ENCODE measurements at places on chromosomes 1 and 21.

- no peak for DNase-seq
Measured at GRCh38 chr1:193458628-193459027, 272.2 kb upstream of the B3GALT2 start.

GRCh38 chr21:45250914-45251634, 36.6 kb downstream of the POFUT2 start:
- no peak for DNase-seq

- DNase-seq, result no peak
Measured at GRCh38 chr1:906600-907420, 16.9 kb upstream of the SAMD11 start.

DNA sequence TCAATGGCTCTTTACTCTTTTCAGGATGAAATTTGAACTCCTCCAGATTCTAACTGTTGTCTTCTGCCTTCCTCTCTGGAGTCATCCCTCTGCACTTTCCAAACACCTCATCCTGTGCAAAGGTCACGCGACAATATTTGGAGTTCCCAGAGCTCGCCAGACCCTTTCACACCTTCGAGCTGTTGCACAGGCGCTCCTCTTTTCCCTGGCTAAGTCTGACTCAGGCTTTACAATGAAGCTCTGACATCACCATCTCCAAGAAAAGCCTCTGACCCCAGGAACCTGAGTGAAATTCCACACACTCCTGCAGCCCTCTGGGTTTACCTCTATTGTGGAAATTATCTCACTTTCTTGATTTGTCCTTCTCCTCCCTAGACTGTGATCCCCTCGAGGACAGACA, 270.3 kb downstream of the RGS7 start:
- no peak for DNase-seq

DNA sequence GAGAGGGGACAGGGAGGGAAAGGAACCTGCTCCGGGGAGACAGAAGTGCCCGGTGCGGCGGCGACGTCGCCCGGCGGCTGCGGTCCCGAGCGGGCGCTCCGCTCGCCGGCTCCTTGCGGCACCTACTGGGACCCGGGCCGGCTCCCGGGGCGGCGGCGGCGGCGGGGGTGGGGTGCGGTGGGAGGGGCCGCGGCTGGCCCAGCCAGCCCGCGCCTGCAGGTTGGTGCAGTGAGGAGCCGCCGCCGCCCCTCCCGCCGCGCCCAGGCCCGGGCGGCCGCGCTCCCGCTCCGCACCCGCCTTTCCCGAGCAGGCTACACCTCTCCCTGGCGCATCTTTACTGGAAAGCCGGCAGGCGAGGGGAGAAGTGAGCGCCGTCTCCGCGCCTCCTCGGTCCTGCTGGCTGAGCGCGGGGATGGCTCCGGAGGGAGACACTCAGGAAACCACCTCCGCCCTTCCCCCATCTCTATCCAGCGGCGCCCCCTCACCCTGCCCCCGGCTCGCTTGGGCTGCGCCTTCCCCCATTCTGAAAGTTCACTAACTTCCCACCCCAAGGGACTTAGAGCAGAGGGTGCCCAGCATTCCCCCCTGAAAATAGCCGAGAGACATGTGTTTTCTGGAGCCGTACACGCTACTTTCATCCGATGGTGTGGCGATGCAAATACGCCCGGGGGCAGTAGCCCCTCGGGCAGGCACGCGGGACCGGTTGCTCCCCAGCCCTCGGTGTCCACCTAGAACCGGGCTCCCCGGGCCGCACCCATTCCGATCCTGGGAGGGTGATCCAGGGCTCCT, at the start of gene PLD5:
PLD5 (minus strand) TSS at position 127 of the 789 bp plus-strand sequence.
- no peak for DNase-seq

GRCh38 chr1:245500546-245500945, 345.8 kb downstream of the KIF26B start:
- no peak for DNase-seq

GRCh38 chr1:98211271-98211845, 290.5 kb upstream of the DPYD start:
- DNase-seq, result no peak

- DNase-seq, result no peak
Measured at GRCh38 chr1:214324896-214325800, 44.2 kb downstream of the SMYD2 start.

- no peak for DNase-seq
Measured at GRCh38 chr1:10975567-10976326, 36.7 kb upstream of the TARDBP start.

GRCh38 chr21:34639250-34639649, 24.3 kb upstream of the RCAN1 start:
- no peak for DNase-seq

DNA sequence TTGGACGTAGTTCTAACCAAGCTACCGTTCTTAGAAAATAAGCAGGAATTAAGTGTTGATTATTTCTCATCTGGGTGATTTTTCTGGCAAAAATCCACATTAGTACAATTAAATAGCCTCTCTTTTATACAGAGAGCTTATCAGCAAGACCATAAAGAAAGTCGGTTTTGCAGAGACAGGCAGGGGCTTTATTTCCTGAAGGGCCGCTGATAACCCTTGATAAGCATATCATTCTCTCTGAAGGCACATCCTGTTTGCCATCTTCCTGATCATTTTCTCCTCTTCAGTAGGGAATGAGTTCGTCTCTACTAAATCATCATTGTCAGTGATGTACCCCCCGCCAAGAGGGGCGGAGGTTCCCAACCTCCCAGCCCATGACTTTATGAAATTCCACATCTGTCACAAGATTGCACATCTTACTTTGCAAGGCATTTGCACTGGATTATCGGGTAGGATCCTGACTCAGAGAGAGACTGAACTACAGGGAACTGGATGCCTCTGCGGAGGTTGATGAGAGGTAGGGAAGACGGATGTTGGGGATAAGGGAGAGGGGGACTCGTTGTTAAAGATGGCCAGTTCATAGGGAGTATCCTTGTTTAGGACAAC, 115.7 kb downstream of the KCNJ6 start:
- peak; percentile 49 for DNase-seq

- DNase-seq, result no peak
Measured at GRCh38 chr1:112472142-112472541, 36.6 kb upstream of the WNT2B start.

- no peak for DNase-seq
Measured at GRCh38 chr1:67659229-67659628, 25.8 kb upstream of the GADD45A start.

DNA sequence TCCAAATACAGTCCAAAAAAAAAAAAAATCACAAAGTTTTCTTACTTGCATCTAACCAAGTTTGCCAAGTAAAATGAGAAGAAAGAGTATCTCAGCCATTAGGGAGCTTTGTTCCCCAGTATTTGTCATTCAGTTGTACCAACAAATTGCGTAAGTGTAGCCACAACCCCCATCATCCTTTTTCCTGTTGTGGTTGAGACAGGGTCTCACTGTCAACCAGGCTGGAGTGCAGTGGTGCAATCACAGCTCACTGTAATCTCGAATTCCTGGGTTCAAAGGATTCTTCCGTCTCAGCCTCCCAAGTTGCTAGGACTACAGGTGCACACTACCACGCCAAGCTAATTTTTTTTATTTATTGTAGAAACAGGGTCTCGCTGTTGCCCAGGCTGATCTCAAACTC, 9.5 kb downstream of the STX6 start:
- no peak for DNase-seq

DNA sequence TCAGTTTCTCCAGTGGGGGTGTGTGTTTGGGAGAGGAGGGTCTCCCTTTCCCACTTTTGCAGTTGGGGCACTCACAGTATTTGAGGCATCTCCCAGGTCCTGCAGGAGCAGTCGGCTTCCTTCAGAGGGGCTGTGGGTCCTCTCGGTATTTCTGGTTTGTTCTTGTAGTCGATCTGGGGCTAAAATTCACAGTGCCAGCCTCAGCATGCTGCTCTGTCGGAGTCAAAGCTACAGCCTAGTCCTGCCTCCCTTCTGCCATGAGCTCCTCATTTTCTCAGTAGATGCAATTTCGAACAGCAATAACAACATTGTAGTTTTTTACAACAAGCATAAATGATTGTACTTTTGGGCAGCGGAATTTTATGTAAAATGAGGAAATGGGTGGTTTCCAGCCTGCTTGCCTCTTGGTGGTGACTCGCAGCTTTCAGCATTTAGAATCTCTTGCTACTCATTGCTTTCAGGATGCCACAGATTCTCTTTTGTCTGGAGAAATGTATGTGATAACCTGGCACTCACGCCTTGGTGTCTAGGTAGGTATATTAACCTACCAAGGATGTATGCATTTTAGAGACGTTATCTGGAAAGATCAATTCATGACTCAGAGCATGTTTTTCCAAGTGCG, 82.4 kb upstream of the C21orf91 start:
- no peak for DNase-seq

- DNase-seq, result peak; percentile 83
Measured at GRCh38 chr1:244354810-244355278, 96.9 kb downstream of the ADSS2 start.

- DNase-seq, result no peak
Measured at GRCh38 chr1:115491298-115492018, 150.3 kb upstream of the VANGL1 start.

DNA sequence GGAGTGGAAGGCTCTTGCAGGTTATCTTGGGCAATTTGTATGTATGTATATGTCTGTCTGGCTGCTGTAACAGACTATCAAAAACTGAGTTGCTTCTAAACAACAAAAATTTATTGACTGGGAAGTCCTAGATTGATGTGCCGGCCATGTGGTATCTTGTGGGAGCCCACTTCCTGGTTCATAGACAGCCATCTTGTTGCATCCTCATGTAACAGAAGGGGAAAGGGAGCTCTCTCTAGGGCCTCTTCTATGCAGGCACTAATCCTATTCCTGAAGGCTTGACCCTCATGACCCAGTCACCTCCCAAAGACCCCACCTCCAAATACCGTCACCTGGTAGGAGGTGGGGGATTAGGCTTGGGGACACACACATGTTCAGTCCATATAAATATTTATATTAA, 9.2 kb downstream of the GIPC2 start:
- no peak for DNase-seq

DNA sequence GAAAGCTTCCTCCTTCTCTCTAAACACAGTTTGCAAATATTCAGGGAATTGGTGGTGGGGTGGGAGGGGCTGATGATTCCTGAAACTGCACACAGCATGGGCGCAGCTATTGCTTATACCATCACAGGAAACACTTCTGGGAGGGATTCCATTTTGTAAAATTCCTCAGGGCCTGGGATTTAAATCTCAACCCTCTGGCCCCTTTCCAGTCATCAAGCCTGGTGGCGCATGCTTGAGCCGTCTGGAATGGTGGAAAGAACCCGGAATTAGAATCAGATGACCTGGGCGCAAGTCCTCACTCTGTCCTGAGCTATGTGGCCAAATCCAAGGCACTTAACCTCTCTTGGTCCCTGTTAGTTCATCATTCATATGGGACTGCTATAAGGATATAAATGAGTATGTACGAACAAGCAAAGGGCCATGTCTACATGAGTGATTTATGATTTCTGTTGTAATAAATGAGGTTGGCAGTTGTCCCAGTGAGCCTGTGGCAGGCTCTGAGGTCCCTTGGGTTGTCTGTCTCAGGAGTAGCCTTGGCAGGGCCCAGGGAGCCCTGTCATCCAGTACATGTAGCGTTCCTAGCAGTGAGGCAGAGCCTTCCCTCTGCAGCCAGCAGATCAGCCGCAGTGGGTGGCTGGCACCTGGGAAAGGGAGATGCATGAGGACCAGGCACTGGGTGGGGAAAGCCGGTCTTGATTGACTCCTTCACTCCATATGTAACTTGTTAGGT, 72.0 kb downstream of the MAN1C1 start:
- no peak for DNase-seq

DNA sequence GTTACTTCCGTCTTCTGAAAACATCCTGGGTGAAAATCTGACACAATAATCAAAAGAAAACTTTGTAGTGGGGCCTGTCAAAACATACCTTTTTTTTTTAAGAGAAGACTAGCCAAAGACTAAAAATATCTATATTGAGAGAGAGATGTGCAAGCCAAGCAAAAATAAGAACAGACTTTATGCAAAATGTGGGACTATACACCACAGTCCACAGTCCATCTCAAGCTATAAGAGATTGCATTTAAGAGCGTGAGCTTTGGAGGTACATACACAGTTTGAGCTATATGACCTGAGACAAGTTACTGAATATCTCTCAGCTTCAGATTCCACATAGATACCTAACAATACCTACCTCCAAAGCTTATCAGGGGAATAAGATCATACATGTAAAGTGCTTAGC, 64.9 kb upstream of the DYNLT5 start:
- no peak for DNase-seq

DNA sequence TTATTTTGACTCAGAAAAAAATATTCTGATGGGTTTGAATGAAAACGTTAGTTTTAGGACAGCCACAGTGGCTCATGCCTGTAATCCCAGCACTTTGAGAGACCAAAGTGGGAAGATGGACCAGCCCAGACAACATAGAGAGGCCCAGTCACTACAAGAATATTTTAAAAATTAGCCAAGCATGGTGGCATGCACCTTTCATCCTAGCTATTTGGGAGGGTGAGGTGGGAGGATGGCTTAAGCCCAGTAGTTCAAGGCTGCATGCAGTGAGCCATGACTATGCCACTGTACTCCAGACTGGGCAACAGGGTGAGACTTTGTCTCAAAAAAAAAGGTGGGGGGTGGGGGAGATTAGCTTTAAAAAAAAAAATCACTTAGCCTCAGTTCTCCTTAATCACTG, 127.5 kb downstream of the LBR start:
- DNase-seq, result no peak

GRCh38 chr1:161787355-161787754, 21.2 kb downstream of the ATF6 start:
- no peak for DNase-seq

DNA sequence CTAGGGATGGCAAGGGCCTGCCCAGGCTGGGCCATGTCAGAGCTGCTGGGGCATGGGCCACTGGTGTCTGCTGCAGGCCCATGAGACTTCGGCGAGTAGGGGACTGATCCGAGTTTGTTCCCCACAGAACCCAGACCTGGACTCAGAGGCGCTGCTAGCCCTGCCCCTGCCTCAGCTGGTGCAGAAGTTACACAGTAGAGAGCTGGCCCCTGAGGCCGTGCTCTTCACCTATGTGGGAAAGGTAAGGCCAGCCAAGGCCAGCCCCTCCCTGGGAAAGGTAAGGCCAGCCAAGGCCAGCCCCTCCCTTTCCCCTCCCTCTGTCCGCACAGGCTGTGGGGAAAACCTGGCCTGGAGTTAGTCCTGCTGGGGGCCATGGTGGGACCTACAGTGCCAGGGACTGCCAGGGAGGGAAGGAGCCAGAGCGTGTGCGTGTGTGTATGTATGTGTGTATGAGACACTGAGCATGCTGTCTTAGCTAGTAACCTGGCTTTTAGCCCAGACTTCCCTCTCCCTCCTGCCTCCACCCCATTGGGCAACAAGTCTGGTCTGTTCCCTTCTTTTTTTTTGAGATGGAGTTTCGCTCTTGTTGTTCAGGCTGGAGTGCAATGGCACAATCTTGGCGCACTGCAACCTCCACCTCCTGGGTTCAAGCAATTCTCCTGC, 8.0 kb downstream of the FAAH start:
- DNase-seq, result no peak

- no peak for DNase-seq
Measured at GRCh38 chr1:209655411-209656231, 3.4 kb upstream of the LAMB3 start.
